ENCODE measurements at places on chromosomes 7 and 10. TPM values are rescaled to one million over a fixed set of nuclear protein-coding genes. Genes with fewer than 3 reads are reported as not detected.

CFAP58 gene
- 1.9 TPM for total RNA-seq

DGKI gene
- 1.5 TPM for total RNA-seq

EPHA1 gene
- 15.7 TPM for total RNA-seq

ADK gene
- total RNA-seq = 34.1 TPM

RBP4 gene
- 5.3 TPM for total RNA-seq

MRLN gene
- not detected for total RNA-seq

SHTN1 gene
- 45.8 TPM for total RNA-seq

OPALIN gene
- not detected for total RNA-seq

AKR1C4 gene
- not detected for total RNA-seq

SOSTDC1 gene
- 2.3 TPM for total RNA-seq

DNA sequence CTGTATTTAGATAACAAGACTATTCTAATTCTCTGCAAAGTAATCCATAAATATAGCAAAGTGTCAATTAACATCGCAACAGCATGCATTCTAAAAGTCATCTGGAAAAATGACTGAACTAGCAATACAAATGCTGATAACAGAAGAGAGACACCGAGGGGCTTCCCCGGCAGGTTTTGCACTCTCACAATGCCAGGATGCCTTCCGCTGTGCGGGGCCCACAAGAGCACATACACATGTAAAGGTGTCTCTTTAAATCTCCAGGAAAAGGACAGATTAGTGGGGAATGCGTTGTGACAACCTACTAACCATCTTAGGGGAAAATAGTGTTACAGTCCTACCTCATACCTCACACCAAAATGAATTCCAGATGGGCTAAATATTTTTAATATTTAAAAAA lies 86.9 kb downstream of the CXCL12 start:
- H3K36me3 ChIP-seq = no peaks in the 10 kb centered on the region
- H3K4me1 ChIP-seq = no peaks in the 10 kb centered on the region
- H3K27me3 ChIP-seq = peaks cover 7% of the 10 kb centered on the region
- no peak overlapping the region for H3K4me3 ChIP-seq

GRCh38 chr7:92765725-92766124 lies 70.6 kb downstream of the CDK6 start:
- H3K27ac ChIP-seq = no peak overlapping the region
- no peaks in the 10 kb centered on the region for H3K36me3 ChIP-seq
- no peaks in the 10 kb centered on the region for H3K4me1 ChIP-seq
- H3K4me3 ChIP-seq = no peak overlapping the region

- no peak overlapping the region for H3K4me3 ChIP-seq
- no peaks in the 10 kb centered on the region for H3K36me3 ChIP-seq
- H3K4me1 ChIP-seq = no peaks in the 10 kb centered on the region
- no peak overlapping the region for H3K27ac ChIP-seq
- H3K27me3 ChIP-seq = no peaks in the 10 kb centered on the region
These were observed 29.2 kb upstream of the CLDN4 start for GRCh38 chr7:73801577-73801976.

DNA sequence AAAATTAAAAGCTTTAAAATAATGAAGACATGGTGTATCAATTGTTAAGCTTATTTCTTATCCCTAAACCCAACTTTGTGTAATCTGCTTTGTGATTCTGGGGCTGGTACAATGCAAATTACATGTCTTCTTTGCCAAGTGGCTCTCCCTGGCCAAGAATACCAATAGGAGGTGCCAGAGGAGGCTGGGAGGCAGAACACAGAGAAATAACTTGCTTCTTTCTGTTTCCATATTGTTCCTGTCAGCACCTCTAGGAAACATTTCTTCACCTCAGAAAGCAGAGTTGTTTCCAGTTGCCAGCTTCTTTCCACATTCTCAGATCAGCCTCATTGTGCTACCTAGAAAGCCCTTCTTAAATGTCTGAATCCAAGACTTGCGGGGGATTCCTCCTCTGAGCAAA lies 174.4 kb downstream of the MDFIC start:
- no peak for DNase-seq
- no peaks in the 10 kb centered on the region for H3K27me3 ChIP-seq
- no peaks in the 10 kb centered on the region for H3K36me3 ChIP-seq
- H3K27ac ChIP-seq = no peak overlapping the region

GRCh38 chr7:14937581-14937980 lies 35.0 kb upstream of the DGKB start:
- no peak for DNase-seq
- no peak overlapping the region for H3K27ac ChIP-seq
- no peaks in the 10 kb centered on the region for H3K27me3 ChIP-seq

DNA sequence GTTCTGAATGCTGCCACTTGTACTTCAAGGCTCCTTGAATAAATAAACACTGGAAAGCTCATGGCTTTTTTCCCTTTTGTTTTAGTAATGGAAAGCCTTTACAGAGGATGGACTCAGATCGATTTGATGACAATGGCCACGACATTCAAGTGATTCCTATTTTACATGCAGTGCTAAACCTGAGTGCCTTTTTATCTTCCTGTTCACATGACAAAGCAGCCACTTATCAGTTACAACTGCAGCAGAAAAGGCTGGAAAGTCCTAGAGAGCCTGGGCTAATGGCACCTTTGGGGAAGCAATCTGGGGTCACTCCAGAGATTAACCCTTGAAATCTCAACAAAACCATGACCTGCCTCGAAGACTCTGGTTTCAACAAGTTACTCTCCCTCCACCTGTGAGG lies 249.0 kb upstream of the AUTS2 start:
- no peak overlapping the region for H3K27ac ChIP-seq
- DNase-seq = no peak

GRCh38 chr7:27165996-27166530 lies 726 bp upstream of the HOXA9 start:
- peak; percentile 81 for DNase-seq
- H3K27me3 ChIP-seq = no peaks in the 10 kb centered on the region
- peak overlapping the region; percentile 96 for H3K27ac ChIP-seq
- H3K4me1 ChIP-seq = no peaks in the 10 kb centered on the region
- H3K4me3 ChIP-seq = peak overlapping the region; percentile 80

GRCh38 chr10:122301055-122301810 lies 30.1 kb downstream of the BTBD16 start:
- DNase-seq = no peak
- no peak overlapping the region for H3K27ac ChIP-seq
- H3K27me3 ChIP-seq = no peaks in the 10 kb centered on the region
- H3K36me3 ChIP-seq = no peaks in the 10 kb centered on the region

GRCh38 chr10:99123851-99124250 lies 111.8 kb downstream of the HPSE2 start:
- no peak for DNase-seq
- no peak overlapping the region for H3K27ac ChIP-seq
- H3K4me3 ChIP-seq = no peak overlapping the region
- H3K27me3 ChIP-seq = no peaks in the 10 kb centered on the region
- H3K4me1 ChIP-seq = no peaks in the 10 kb centered on the region
- no peaks in the 10 kb centered on the region for H3K36me3 ChIP-seq

DNA sequence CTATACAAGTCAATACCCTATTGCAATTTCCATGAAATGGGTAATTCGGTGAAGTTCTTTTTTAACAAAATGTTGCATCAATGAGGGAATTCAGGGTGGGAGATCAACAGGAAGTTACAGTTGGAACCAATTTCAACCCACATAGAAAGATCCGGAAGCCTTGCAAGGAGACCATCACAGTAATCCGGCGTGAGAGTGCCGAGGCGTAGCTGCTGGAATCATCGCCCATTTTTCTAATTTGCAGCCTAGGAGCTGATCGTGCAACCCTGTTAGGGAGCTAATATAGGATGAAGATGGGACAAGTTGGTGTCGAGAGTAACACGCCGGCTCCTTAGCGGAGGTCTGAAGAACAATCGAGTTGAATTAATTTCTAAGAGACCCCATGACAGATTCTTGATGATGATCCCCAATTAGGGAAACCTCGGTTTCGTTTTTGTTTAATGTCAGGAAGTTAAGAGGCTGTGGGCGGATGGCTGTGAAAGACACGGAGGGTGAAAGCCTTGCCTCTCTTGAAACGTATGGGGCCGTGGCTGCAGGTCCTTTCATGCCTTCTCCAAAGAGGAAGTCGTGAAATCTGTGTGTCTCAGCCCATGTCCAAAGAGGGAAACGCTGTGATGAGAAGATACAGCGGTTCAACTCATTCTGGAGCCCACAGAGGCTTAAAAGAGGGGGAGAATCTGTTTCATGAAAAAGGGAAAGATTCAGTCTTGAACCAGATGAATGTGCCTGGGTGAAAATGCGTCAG lies 51.2 kb upstream of the CARD11 start:
- no peaks in the 10 kb centered on the region for H3K4me1 ChIP-seq
- H3K27ac ChIP-seq = no peak overlapping the region
- H3K36me3 ChIP-seq = no peaks in the 10 kb centered on the region
- H3K4me3 ChIP-seq = no peak overlapping the region
- DNase-seq = no peak

GRCh38 chr10:53453196-53453595 lies 680.6 kb upstream of the MBL2 start:
- no peaks in the 10 kb centered on the region for H3K27me3 ChIP-seq
- no peak for DNase-seq
- H3K36me3 ChIP-seq = no peaks in the 10 kb centered on the region

DNA sequence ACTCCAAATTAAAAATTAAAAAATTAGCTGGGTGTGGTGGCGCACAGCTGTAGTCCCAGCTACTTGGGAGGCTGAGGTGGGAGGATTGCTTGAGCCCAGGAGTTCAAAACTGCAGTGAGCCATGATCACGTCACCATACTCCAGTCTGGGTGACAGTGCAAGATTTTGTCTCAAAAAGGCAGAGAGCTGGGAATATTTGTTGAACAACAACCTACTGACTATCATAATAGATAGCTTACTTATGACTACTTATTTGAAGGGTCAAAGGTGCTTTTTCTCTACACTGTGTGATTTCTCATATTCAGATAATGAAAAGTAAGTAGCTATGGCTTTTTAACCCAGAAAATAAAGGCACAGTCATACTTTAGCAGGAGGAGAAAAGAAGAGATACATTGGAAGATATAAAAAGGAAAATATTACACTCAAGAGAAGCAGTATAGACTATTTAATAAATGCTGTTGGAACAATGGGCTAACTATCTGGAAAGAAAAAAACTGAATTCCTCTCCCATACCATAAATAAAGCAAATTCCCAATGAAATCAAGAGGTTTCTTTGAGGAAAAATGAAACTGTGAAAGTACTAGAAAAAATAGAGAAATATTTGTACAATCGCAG lies 6.7 kb downstream of the GSDME start:
- no peaks in the 10 kb centered on the region for H3K27me3 ChIP-seq
- no peaks in the 10 kb centered on the region for H3K4me1 ChIP-seq
- H3K27ac ChIP-seq = no peak overlapping the region

DNA sequence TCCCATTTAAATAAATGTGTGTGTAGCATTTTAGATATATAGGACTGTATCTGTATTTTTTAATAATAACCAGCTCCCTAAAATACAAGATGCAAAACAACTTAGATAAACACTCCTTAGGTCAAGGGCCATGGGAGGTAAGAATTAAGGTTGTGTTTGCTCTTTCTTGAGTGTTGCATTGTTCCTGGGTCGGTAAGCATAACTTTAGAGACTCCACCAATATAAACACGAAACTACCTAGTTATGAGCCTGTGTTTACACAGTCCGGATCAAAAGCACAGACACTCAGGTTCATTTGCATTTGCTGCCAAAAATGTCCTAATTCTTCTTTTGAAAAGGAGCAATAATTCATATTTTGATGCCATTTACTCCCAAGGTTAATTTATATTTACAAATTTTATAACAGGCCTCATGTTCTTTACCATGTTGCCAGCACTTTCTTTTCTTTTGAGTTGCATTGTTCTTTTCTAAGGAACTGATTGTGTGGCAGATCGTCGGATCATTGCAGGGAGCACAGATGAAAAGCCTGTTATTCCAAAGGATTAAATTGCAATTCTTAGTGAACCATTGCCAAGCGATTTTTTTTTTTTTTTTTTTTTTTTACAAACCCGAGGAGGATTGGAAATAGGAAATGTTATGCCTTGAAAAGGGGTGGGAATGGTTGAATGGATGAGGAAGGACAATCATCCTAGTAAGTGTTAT lies 45.8 kb upstream of the GLCCI1 start:
- no peaks in the 10 kb centered on the region for H3K27me3 ChIP-seq
- no peaks in the 10 kb centered on the region for H3K4me1 ChIP-seq
- H3K4me3 ChIP-seq = no peak overlapping the region

- no peak overlapping the region for H3K4me3 ChIP-seq
- no peaks in the 10 kb centered on the region for H3K36me3 ChIP-seq
- no peak overlapping the region for H3K27ac ChIP-seq
- H3K4me1 ChIP-seq = no peaks in the 10 kb centered on the region
These were observed 295.7 kb upstream of the SHH start for GRCh38 chr7:156107957-156108356.

GRCh38 chr10:112332509-112333228 lies 41.2 kb upstream of the ACSL5 start:
- no peaks in the 10 kb centered on the region for H3K27me3 ChIP-seq
- DNase-seq = peak; percentile 22
- H3K4me1 ChIP-seq = peaks cover 10% of the 10 kb centered on the region
- H3K36me3 ChIP-seq = no peaks in the 10 kb centered on the region
- no peak overlapping the region for H3K4me3 ChIP-seq

DNA sequence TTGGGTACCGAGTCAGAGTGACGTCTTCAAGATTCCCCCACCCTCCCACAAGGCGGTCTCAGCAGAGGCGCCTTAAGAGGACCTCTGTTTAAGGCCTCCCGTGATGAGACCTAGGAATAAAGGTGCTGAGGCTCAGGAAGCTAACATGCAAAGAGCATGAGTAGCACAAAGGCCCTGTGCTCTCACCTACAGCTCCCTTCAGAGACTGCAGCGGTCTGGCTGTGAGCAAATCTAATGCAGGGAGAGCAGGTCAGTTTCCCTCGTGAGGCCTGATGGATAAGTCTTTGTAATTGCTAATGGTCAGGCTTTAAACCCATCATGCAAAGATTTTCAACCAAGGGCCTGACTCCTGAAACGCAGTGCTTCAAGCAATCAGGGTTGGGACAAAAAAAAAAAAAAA lies 909.3 kb upstream of the GHITM start:
- H3K36me3 ChIP-seq = no peaks in the 10 kb centered on the region
- no peak for DNase-seq
- H3K27me3 ChIP-seq = no peaks in the 10 kb centered on the region
- no peaks in the 10 kb centered on the region for H3K4me1 ChIP-seq
- H3K27ac ChIP-seq = no peak overlapping the region

GRCh38 chr10:102400598-102401341 lies 5.3 kb downstream of the NFKB2 start:
- H3K27ac ChIP-seq = no peak overlapping the region
- no peaks in the 10 kb centered on the region for H3K36me3 ChIP-seq
- H3K4me3 ChIP-seq = no peak overlapping the region
- no peak for DNase-seq

DNA sequence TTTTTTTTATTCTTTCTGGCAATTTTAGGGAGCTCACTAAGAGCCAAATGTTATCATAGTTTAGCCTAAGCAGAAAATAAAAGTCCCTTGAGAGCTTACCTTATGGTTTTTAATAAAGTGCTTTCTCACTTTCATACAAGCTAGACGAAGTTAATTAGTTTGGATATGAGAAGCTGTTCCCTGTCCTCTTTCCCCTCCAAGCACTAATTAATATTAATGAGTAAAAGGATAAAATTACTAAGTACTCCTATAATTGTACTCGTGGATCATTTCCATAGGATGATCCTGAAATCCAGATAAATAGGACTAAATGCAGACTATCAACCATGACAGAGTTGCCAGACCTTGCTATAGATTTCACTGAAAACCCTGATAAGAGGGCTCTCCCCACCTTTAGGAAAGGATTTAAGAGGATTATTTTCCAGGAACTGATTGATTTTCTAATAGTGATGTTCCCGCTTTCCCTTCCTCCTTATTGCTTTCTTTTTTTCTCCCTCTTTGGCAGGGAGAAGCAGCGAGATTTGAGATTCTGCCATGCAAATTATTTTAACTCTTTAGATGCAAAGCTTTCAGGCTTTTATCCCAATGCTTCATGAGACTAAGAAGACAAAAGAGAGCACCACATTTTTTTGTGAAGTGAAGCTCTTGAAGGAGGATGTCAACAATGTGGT lies 58.3 kb upstream of the HECW1 start:
- H3K36me3 ChIP-seq = no peaks in the 10 kb centered on the region
- no peak overlapping the region for H3K4me3 ChIP-seq
- no peaks in the 10 kb centered on the region for H3K4me1 ChIP-seq
- no peak overlapping the region for H3K27ac ChIP-seq
- DNase-seq = no peak
